ENCODE measurements at places on chromosomes 16 and 17.

- no peak for DNase-seq
These were observed 54.3 kb upstream of the JPH3 start for GRCh38 chr16:87548046-87548445.

GRCh38 chr17:11991461-11991860 lies 5.8 kb downstream of the ZNF18 start:
- DNase-seq: no peak

DNA sequence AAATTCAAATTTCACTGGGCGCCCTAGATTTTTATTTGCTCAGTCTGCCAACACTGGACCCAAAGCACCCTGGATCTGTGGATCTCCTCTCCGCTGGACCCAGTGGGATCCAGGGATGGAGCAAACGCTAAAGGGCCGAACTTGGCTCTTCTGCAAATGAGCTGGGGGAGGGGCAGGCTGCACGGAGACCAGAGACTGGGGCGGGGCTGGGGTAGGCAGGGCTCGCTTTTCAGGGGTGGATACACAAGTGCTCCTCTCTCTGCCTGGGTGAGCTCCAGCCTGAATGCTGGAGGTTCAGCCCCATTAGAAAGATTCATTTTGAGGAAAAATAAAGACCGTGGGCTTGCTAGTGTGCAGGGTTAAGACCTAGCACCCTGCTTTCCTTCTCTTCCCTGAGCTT lies 8.9 kb downstream of the CBX4 start:
- DNase-seq: no peak

- no peak for DNase-seq
These were observed 426.7 kb upstream of the SALL1 start for GRCh38 chr16:51577621-51578303.

All from effector CD4-positive, alpha-beta T cell (primary cell).